Activated CD8-positive, alpha-beta memory T cell treated with anti-CD3 and anti-CD28 coated beads, Interleukin-2, amount 10 ng/mL, durations not matched to agents 7 days and 5 days (primary cell): ENCODE measurements at places on chromosomes 2 and 18.

GRCh38 chr2:64189586-64189985 is 45.4 kb upstream of the PELI1 start:
- no peak for DNase-seq

GRCh38 chr2:110771547-110772382 is 39.4 kb downstream of the ACOXL start:
- no peak for DNase-seq

DNA sequence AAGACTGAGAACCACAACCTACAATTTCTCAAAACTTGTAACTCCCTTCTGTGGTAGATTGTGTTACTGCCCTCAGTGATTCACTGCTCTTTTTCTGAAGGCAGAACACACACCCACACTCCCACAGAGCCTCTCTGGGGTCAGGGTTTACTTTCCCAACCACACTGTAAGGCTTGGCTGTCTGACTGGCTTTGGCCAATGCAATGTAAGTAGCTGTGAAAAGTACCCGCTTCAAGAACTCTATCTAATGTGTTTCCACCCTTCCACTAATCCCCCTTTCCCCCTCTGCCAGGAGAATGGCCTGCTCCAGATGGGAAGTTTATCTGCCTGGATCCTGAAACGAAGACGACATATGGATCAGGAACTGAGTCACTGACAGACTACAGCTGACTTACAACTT is 222.7 kb downstream of the CDH2 start:
- DNase-seq, result no peak

DNA sequence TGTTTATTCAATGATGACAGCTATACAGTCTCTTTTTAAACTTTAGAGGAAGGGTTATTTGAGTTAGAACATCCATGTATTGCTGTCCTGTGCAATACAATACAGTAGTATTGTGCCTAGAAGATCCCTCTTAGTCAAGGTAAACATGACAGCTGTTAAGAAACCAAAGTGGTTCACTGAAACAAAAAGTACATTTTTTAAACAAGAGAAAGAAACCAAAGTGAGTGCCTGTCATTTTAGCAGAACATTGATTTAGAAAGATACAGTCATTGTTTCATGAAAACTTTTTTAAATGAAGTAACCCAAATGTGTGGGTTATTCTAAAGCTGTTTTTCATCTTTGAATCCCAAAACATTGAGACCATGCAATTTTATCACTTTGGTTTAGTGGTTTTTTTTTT is 15.5 kb downstream of the ITPRID2 start:
- DNase-seq, result no peak

DNA sequence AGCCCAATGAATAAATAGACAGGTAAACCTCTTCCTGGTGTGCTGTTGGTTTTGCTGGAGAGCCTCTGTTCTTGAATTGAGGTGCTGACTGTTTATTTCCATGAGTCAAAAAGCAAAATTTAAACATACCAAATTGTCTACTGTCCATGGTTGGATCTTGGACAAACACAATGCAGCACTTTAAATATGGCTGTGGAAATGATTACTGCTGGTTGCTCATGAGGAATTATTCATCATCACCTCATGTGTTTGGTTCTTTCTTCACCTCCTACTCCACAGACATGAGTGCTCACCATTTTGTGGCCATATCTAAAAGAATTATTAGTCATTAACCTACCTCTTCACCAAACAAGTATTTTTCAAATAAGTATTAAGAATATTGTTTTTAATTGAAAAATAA is 85.3 kb upstream of the GALNT5 start:
- no peak for DNase-seq

DNA sequence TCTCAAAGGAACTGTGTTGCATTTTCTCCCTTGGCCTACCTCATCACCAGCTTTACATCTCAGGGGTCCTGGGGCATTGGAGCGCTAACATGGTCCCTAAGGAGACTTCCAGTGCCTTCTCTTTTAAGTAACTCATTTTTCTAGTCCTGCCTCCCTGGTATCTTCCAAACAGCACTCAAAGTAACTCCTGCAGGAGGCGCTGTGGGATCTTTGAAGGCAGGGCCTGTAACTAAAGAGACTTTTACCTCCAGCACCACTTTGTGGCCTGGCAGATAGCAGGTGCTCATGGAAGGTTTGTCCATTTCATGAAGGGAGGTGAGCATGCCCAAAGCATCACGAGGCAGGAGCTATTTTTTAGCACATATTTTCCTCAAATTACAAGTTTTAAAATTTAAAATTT is 411.0 kb upstream of the GYPC start:
- DNase-seq, result peak; percentile 45

- no peak for DNase-seq
These were observed 29.5 kb downstream of the COL5A2 start for GRCh38 chr2:189150033-189150432.

DNA sequence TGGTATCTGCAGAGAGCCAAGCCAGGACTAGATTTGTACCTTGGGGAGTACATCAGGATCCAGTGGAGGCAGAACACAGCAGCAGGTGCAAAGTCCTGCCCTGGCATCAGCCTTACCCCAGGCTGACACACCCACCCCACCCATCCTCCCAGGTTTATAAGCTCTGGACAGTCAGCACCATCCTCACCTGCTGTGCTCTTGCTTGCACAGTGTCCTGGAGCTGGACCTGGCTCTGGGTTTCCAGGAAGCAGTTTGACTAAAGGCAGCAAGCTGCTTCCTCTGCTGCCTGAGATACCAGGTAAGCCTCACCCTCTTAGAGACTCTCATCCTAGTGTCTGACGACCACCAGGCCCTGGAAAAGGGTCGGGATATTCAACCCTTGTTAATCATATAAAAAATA is at the start of gene SULT1C3:
TSS of gene SULT1C3 (plus strand) at position 183 of the 400 bp plus-strand sequence. CDS start 7,227 bp downstream, outside the sequence.
- DNase-seq, result no peak

DNA sequence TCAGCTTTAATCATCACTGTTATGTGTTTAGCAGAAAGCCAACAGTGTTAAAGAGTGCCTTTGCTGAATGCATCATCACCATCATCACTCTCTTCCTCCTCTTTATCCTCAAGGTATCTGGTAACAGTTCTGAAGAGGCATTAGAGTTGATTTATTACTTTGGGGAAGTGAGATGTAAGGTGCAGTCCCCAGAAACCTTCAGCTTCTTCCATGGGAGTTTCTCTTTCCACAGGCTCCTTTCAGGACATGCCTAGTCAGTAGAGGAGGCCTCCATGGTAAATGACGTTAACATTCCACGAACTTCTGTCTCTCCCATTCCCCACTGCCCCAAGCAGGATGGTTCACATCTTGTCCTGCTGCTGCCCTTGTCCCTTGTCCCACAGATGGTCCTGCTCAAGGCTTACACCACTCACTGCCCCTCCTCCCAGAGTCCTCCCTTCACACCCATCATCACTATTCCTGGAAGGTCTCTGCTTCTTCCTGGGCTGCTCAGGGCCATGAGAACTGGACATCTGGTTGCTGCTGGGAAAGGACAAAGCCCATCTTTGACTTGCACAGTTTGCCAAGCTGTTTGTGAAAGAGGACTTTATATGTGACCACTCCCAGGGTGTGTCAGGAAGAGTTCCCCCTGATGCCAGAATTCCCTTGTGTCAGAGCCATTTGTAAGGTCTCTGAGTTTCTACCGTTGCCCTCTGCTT is 5.3 kb upstream of the REG1A start:
- no peak for DNase-seq

DNA sequence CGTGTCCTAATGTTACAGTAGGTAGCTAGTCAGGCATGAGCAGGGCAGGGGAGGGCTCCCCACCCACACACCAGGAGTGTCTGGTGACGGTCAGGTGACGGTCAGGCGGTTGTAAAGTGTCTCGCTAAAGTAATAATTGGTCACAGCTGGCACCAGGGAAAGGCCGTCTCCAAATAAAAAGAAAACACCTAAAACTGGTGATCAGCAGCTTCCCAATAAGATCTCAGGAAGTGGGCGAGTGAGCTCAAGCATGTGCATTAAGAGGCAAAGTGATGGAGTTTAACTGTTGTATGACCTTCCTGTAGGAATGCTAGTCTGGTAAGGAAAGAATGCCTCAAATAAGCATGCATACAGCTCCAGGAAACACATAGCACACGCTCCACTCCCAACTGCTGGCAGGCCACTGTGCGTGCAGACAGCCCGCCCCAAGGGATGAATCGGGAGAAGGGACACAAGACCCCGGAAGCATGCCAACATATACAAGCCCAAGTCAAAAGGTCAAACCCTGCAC is 177.1 kb downstream of the RNF144A start:
- DNase-seq, result no peak

DNA sequence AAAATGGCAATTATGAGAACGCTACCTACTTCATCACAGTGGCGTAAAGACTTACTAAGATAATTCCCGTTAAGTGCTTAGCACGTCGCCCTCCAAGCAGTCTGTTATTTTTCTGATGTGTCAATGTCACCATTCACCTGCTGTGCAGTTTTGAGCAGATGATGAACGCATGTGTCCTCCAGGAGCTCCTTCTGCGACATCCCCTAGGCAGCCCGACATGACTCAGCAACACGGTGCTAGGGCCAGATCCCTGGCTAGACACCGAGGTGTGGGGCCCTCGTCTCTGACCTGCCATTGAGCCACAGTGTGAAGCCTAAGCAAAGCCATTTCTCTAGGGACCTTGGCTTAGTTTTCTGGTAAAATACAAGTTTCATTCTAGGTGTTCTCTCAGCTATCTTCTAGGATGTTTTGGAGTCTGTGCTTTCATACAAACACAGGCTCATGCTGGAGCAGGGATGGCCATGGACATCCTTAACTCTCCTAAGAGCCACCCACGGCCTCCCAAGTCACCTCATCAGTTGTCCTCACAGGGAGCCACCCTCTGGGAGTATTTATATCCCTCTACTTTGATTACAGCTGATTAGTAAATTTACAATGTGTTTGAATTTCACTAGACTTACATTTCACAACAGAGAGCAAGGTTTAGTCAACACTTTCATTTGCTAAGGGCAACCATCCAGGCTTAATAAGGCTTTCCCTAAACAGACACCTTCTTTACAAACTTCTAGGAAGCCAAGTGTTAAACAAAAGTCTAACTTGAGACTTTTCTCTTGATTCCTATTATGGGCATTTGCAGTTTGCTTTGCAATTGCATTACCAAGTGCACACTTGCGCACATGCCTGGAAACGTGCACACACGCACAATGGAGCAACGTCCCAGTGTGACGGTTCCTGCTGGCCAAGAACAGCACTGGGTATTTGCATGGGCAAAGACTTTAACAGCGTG is 376.8 kb upstream of the ID2 start:
- peak; percentile 38 for DNase-seq

DNA sequence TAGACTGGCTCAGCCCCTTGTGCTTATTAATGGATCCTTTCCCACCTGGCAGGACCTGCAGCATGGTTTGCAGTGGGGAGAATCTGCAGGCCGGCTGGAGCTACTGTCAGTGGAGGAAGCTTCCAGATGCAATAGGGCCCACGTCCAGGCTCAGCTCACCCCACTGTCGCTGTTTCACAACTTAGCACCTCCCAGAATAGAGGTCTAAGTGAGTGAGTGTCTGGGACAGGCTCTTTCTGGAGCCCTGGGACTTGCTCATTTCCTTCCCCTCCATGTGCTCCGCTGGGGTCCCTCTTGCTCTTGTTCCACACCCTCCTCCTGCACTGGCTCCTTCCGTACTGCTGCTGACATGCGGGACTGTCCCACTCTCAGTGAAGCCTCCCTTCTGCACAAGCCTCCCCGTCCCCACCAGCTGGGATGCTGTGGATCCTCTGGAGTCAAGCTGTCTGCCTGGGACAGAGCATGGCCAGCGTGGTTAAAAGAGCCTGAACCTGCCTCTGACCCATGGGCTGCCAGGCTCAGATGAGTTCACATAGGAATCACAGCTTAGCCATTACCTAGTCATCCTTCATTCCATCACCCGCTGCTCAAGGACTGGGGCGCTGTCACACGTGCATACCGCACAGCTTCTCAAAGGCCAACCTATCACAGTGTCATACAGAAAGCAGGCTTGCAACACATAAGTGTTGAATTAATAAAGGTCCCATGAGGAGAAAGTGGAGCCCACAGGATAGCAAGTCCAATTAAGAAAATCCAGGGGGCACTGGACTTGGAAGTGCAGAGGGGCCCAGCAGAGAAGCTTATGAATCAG is 135.9 kb downstream of the ACKR3 start:
- no peak for DNase-seq

DNA sequence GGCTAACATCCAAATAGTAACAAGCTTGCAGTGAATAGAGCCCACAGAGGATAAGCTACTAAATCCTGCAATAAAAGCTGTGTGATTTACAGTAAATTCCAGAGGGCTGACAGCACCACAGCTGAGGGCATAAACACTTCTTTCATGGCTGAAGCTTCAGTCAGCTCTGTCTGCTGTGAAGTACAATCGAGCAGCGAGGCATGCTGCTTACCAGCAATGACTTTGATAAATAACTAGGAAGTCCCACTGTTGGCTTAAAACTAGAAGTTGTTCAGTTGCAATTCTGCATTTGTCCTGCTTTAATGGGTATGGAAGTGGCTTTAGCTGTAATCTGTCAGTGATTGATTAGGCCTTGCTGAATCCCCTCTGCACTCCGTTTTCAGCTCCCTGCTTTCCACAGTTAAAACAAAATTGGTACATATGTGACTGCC is 65.2 kb upstream of the FIGN start:
- DNase-seq, result no peak

GRCh38 chr18:77711096-77711495 is 461.4 kb downstream of the GALR1 start:
- no peak for DNase-seq

GRCh38 chr18:8835521-8835953 is 130.2 kb downstream of the MTCL1 start:
- DNase-seq, result no peak

DNA sequence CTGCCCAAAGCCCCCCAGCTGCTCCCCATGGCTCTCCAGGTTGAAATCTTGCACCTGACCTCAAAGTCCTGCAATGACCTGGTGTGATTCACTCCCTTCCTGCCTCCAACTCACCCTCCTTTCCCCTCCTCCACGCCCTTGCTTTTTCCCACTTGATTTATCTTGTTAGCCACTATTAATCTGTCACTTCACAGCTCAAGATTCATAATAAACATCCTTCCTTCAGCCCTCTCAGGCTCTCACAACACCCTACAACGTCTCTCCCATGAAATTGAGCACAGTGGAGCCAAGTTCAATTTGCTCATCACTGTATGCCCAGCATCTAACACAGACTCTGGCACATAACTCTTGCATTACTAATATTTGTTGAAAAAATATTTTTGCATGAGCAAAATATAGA is 85.6 kb upstream of the SLC35G4 start:
- DNase-seq, result no peak

DNA sequence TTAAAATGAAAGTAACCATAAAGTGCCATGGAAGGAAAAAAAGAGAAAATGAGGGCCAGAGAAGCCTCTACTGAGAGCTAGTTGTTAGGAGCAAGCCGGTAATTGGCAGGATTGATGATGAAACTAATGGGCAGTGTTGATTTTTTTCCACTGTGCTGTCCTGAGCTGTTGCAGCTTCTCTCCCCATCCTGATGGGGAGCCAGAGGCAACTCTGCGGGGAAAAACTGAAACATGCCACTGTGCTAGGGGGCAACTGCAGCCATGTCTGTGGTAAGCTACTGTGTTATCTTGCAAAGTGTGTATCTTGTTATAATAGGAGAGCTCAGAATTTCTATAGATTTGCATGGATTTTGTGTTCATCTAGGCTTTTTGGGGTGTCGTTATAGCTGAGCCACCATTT is 487.9 kb downstream of the STK39 start:
- DNase-seq, result no peak

- no peak for DNase-seq
These were observed 56.2 kb downstream of the WDSUB1 start for GRCh38 chr2:159230145-159230877.

- DNase-seq, result no peak
These were observed 138.9 kb upstream of the PELI1 start for GRCh38 chr2:64283006-64283570.
